ENCODE measurements at places on chromosomes 5 and 9.

DNA sequence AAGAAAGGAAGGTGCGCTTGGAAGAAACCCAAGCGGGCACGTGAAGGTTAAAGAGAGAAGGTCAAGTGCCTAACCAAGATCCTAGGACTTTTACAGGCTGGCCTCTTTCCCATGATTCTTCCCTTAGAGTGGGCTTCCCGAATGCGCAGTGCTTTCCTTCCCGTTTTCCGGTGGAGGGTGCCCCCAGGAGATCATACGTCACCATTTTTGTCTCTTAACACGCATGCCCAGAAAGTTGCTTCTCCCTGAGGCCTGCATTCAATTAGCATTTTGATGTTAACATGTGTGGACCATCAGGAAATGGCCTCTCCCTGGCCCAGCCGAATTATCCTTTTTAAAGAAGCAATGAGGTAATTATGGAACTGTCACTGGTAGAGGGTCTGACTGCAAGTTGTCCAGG lies 1.9 kb upstream of the RUSC2 start:
- no peak for DNase-seq

- DNase-seq, result no peak
Observed at GRCh38 chr5:7464182-7464581, 68.2 kb downstream of the ADCY2 start.

GRCh38 chr5:59757442-59757841 lies 136.1 kb downstream of the PDE4D start:
- DNase-seq, result no peak

- DNase-seq, result no peak
Observed at GRCh38 chr9:23587433-23587832, 238.6 kb downstream of the ELAVL2 start.

DNA sequence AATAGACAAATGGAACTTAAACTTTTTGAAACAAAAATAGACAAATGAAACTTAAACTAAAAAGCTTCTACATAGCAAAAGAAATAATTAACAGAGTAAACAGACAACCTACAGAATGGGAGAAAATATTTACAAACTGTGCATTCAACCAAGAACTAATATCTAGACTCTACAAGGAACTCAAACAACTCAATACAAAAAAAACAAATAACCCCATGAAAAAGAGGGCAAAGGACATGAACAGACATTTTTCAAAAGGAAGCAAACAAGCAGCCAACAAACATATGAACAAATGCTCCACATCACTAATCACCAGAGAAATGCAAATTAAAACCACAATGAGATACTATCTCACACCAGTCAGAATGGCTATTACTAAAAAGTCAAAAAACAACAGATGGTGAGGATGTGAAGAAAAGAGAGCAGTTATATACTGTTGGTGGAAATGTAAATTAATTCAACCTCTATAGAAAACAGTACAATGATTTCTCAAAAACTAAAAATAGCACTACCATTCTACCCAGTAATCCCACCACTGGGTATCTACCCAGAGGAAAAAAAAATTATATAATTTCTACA lies 170.8 kb upstream of the RGMB start:
- DNase-seq, result no peak

- DNase-seq, result no peak
Observed at GRCh38 chr9:83032065-83032625, 30.8 kb downstream of the RASEF start.

GRCh38 chr9:3277200-3277599 lies 248.6 kb downstream of the RFX3 start:
- no peak for DNase-seq

GRCh38 chr5:116746668-116747067 lies 172.0 kb upstream of the SEMA6A start:
- no peak for DNase-seq

GRCh38 chr9:23306731-23307130 lies 519.3 kb downstream of the ELAVL2 start:
- DNase-seq, result no peak

DNA sequence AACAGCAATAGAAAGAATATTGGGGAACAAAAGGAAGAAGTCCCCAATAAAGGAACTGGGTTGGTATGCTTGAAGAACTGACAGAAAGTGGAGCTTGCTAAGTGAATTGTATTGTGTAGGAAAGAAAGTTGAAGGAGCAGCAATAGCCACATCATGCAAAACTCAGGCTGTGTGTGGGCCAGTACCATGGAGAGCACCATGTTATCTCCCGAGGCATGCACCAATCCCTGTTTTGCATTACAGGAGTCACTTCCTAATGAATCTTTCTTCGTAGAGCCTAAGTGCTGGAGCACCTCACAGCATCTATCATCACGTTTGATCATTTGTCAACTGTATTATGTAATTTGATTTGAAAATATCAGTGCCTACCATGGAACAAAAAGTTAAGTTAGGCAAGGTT lies 137.7 kb upstream of the NMUR2 start:
- DNase-seq, result peak; percentile 65

DNA sequence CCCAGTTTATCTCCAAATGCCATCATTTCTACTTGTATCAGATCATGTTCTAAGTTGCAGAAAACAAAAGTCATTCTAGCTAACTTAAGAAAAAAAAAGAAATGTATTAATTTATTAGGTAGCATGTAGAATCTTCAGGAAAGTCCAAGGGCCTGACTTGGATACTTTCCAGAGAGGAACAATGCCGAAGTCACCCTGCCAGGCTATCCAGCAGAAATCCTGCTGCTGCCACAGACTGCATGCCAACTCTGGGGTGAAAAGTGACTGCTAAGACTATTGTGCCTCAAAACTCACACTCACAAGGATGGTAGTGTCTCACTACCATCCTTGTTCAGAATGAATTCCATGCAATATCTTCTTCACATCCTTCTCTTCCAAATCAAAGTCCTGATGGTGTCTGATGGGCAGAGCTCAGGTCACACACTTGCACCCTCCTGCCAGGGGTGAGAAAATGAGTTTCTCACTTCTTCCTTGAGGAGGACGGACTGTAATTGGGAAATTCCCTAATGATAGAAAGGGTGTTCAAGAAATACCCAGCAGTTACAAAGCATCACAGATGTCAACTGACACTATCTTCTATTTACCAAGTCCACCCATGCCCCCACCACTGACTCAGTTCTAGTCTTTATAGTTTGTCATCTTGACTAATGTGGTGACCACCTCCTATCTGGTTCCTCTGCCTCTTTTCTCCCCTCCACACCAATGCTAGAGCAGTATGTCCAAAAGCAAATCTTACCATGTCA lies 279.4 kb downstream of the CWC27 start:
- DNase-seq, result no peak

DNA sequence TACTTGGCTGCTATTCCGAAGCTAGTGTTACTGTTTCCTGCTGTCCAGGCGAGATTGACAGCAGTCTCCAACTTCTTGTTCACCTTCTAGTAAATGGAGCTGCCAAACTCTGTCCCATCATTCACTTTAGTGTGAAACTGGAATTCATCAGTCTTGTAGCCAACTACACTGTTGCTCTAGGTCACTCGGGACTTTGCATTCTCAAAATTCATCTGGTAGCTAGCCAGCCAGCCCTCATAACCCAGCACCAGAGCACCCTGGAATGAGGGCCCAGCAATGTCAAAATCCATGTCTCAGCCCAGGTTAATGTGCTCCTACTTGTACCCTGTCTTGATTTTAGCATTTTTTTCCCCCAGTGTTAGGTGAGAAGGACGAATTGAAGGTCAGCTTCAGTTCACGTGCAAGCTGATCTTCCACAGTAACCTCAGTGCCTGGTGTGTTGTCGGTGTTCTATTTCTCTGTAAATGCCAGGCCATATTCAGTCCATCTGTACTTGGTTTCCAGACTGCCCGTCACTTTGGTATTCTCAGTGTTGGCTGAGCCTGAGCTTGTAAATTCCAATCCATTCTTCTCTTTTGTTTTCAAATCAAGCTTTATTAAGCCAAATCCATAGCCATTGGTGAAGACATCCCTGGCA lies 28.9 kb downstream of the ZNF169 start:
- no peak for DNase-seq

GRCh38 chr9:70561786-70562395 lies 147.4 kb upstream of the KLF9 start:
- no peak for DNase-seq

- DNase-seq, result no peak
Observed at GRCh38 chr5:14560091-14560595, 21.4 kb upstream of the OTULINL start.

GRCh38 chr5:172091956-172092732 lies 85.7 kb upstream of the FBXW11 start:
- peak; percentile 32 for DNase-seq

Data from ecto neural progenitor cell (in vitro differentiated cells).